ENCODE measurements at places on chromosomes 4 and X.

- DNase-seq, result no peak
These were observed 49.4 kb downstream of the DTHD1 start for GRCh38 chr4:36330796-36331195.

DNA sequence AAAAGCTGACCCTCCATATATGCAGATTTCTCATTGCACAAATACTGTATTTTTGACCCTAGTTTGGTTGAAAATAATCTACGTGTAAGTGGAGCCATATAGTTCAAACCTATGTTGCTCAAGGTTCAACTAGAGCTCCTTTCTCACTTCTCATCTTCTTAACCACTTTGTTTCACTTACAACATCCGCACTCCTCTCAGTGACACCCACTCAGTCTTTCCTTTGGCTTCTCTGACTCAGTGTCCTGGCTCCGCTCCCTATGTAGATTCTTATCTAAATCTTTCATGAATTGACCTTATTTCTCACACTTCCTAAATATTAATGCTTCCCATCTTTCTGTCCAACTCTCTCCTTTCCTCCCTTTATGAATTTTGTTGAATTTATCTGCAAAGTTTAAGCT, 32.9 kb upstream of the DKK2 start:
- no peak for DNase-seq

DNA sequence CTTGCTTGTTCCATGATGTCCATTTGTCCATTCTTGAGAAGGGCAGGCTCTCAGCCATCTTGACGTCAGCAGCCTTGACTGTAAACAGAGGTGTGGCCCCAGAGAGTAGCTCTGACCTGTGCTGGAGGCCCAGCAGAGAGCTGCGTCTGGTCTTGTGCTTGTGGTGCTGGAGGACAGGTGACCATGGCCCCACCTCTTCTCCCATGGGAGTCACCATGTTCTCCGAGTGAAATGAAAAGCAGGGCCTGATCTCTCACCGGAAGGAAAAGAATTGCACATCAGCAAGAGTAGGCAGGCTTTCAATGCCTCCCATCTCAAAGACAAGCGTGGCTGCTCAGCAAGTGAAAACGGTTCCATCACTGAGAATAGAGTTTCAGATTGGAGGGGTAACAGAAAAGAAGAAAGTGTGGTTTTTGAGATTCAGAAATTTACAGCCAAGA, 11.5 kb downstream of the PARM1 start:
- no peak for DNase-seq

DNA sequence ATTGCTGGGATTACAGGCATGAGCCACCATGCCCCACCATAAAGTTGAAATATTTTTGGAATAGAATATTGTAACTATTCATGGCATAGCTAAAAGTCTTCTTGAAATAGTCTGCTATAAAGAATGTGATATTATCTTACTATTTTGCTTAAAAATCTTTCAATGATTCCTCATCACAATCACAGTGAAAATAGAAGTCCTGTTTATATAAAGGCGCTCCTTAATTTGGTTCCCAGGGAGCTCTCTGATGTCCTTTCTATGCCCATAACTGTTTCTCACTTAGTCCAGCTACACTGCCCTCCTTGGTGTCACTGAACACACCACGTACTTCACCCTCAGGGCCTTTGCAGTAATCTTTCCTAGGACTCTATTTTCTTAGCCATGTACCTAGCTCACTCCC, 331.7 kb upstream of the GIMD1 start:
- no peak for DNase-seq

GRCh38 chrX:10582945-10583344, 37.4 kb downstream of the MID1 start:
- no peak for DNase-seq

DNA sequence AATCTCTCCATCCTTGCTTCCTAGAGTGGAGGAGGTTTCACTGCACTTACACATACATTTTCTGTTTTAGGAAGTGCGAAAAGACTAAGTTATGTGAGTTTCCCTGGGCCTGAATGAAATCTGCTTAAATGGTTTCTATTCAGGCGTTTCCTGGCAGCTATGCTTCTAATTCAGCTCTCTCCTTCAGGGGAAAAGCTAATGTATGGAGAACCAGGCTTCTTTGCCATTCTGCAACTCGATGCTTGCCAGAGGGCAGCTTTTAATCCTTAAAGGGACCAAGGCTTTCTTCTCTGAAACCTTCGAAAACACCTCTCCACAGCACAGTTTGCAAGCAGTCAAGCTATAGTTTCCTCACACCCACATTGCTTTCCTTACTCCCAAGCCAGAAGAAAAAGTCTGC, 89.5 kb upstream of the ARX start:
- DNase-seq, result no peak

DNA sequence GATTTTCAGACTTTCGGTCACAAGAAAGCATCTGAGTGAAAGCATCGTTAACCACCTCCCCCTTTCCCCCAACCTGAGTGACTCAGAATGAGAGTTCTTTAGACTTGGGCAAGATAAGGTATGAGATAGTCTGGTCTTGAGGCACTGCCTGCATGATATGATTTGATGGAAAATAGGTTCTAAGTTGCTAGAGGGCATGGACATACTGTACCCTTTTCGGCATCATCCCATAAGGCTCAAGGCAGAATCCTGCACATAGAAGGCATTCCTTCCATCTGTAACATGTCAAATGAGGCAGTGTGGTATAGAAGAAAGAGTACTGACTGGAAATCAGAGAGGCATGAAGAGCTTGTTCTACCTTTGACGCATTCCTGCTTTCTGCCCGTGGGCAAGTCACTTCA, 16.8 kb upstream of the AMOT start:
- DNase-seq, result no peak
